Brain (organoid and tissue), 16 donors: ENCODE measurements at places on chromosomes 3 and 15. TPM values are rescaled to one million over a fixed set of nuclear protein-coding genes. Genes with fewer than 3 reads are reported as not detected.

The CA12 gene
- polyA plus RNA-seq = 0.68 TPM

The CCR3 gene
- not detected for polyA plus RNA-seq

The ZNF660 gene
- 2.7 TPM for polyA plus RNA-seq

The CHCHD6 gene
- polyA plus RNA-seq = 42.1 TPM

The FSIP1 gene
- 0.29 TPM for polyA plus RNA-seq

The PRICKLE2 gene
- polyA plus RNA-seq = 2.5 TPM
